NCI-H1694 treated with DMSO at 0.1 percent for 48 hours (cell line): ENCODE measurements at places on chromosomes 7 and 10.

- peak; percentile 43 for DNase-seq
These were observed 5.0 kb upstream of the MSMB start for GRCh38 chr10:46050941-46051623.

GRCh38 chr7:4164556-4164955 is 517.5 kb upstream of the FOXK1 start:
- DNase-seq: no peak

GRCh38 chr7:43785420-43785819 is 26.9 kb downstream of the BLVRA start:
- DNase-seq: no peak

DNA sequence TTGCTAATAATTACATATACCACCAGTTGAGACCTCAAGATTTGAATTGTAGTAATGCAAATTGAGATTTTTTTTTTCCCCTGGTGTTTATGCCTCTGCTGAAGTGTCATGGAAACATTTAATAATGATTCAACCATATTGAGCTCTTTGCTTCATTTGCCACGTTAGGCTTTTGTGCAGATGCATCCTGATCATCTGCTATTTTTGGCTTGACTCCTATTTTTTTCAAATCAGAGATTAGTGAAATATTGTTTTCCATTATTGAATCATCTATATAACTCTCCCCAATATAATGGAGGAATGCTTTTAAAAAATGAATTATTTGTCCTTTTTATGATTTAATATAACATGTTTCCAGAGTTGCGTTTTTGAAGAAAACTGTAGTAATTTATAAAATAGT is 115.1 kb downstream of the SRI start:
- DNase-seq: peak; percentile 83

DNA sequence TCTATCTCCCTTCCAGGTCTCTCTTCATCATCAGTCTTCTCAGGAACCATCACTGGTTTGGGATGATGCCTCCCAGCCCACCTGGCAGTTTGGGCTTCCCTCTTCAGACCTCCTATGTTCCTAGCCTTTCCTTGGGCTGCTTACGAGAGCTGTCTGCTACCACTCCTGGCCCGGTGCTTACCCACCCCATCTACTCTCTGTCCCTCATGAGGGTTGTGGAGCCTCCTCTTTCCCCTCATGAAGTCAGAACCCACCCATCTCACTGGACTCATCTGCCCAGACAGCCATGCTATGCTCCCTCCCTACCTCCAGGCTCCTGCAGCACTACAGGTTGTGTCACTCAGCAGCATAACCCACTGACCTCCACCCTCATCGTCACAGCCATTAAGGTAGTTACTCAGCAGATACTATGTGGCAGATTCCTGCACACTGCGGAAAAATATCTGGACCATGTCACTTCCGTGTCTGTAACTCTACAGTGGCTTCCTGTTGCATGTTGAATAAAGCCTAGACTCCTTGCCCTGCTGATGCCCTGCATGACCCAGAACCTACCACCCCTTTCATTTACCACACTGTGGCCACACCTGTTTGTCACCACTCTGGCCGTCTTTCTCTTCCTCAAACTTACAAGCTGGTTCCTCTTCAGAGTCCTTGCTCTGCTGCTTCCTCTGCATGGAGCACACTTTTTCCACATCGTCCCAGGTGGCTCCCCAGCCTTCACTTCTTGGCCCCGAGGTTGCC is 2.0 kb downstream of the DBNL start:
- no peak for DNase-seq

GRCh38 chr10:121337427-121337826 is 260.8 kb downstream of the FGFR2 start:
- no peak for DNase-seq

- DNase-seq: no peak
These were observed 57.9 kb upstream of the INSYN2A start for GRCh38 chr10:127254276-127254675.

- DNase-seq: no peak
These were observed 138.5 kb downstream of the LRRC4 start for GRCh38 chr7:127892488-127893314.

DNA sequence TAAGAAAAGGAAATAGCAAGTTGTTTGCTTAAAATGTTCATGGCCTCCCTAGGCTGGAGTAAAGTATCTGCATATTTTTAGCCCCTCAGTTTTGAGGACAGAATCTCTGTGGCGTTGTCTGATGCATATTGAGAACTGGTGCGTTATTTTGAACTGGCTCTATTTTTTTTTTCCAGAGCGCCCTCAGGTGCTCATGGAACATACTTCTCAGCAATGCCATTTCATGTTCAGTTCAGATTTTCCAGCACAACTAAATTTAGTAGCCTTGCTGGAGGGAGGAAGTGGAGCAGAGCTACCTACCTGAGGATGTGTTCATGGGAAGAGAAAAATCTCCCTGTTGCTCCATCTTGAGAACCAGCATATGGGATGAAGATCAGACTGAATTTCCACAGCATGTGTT is 870.5 kb downstream of the LRMDA start:
- DNase-seq: peak; percentile 8

DNA sequence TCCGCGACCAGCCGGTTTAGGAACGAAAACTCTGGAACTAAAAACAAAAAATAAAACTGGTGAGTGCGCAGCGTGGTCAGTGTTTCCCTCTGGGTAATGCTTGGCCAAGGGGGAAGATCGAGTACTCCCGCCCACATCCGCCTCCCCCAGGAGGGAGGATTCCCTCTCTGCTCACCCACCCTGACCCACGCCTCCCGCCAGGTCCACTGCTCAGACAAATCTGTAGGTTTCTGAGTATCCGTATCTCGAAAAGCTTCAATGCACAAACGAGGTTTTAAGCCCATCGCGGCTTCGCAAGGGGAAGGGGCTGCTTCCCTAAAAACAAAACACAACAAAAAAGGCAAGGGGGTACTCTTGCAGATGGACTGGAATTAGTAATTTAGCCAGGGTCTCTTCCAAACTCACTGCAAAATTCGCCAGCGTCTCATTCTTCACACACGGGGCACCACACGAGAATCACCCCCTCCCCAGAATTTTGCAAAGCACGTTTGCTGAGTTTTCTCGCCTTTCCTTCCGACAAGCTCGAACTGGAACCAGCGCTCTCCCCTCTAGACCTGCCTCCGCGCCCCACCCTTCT is 75.2 kb downstream of the INSIG1 start:
- no peak for DNase-seq

DNA sequence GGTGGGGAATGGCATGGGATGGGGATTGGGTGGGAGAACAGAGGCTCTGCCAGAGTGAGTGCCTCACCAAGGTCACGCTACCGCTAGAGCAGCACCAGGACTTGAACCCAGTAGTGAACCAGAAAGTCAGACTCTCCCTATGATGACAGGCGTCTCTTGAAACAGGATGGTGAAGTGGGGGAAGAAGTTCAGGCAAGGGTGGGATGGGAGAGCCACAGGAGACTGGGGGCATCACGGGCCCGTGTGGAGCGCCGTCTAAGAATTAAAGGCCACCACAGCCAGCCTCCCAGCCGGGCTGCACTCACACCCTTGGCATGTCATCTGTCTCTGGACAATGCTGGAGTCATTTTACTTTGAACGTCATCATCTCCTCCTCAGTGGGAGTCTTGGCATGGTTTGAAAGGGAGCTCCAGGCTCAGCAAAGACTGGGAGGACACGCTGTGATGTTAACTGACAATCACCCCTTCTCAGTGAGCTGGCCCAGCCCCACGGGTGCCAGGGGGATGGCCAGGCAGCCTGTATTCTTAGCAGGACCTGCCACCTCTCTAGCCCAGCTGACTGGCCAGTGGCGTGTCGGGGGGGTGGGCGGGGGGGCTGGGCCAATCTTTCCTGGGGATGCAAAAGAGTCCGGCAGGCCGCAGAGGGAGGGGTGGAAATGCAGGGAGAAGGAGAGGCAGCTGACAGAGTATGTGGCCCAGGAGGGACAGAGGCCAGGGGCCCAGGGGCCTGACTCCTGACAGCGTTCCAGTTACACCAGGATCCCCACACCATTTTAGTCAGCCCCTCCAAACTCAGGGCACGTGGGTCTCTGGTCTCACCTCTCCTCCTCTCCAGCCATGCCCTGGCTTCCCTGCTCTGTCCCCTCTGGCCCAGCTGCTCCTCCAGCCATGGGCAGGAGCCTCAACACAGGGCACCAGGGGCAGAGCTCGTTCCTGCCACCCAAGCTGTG is 96.2 kb downstream of the VOPP1 start:
- no peak for DNase-seq
